ENCODE measurements at places on chromosomes 5 and 9. TPM values are rescaled to one million over a fixed set of nuclear protein-coding genes. Genes with fewer than 3 reads are reported as not detected.

GRCh38 chr9:37801287-37801850 is 772 bp downstream of the DCAF10 start:
- peaks cover 15% of the 10 kb centered on the region for H3K36me3 ChIP-seq
- peak overlapping the region; percentile 94 for H3K4me3 ChIP-seq
- H3K27me3 ChIP-seq, result no peaks in the 10 kb centered on the region
- H3K4me1 ChIP-seq, result peaks cover 45% of the 10 kb centered on the region

Gene PCDHB9
- not detected for total RNA-seq

DNA sequence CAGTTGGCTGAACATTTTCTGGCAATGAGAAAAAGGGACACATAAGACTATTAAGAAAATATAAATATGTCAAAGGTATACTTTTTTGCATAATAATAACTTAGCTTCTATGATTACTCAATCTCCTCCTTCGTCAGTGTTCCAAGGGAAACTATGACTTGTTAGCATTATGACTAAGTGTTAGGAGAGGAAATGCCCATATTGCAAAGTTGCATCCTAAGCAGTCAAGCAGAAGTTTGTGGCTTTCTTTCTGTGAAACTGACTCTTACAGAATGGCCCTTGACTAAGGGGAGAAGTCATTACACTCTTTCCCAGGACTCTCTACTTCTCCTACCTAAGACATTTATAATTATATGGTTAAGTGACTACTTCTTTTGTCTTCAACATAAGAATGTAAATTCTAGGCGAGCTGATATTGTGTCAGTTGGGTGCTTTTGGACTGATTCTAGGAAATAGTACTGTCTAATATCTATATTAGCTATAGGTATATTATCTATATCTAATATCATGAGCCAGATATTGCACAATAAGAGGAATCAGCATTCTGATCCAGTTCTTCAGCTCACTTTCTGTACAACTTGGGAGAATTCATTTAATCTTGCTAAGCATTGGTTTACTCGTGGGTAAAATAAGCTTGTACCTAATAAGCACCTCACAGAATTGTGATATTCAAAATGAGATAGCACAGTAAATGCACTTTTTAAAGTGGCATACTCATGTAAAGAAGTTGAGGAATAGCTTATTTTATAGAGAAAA is 16.4 kb upstream of the SPINK6 start:
- no peak overlapping the region for H3K27ac ChIP-seq
- no peak for DNase-seq
- peaks cover 4% of the 10 kb centered on the region for H3K4me1 ChIP-seq
- peaks cover 6% of the 10 kb centered on the region for H3K27me3 ChIP-seq
- H3K36me3 ChIP-seq, result no peaks in the 10 kb centered on the region
- H3K4me3 ChIP-seq, result no peak overlapping the region

GRCh38 chr9:127644943-127645342 is 32.9 kb downstream of the STXBP1 start:
- no peak overlapping the region for H3K27ac ChIP-seq
- peaks cover 10% of the 10 kb centered on the region for H3K27me3 ChIP-seq
- no peak for DNase-seq
- no peak overlapping the region for H3K4me3 ChIP-seq
- H3K4me1 ChIP-seq, result no peaks in the 10 kb centered on the region
- no peaks in the 10 kb centered on the region for H3K36me3 ChIP-seq

Gene PCDHB7
- not detected for total RNA-seq

Measured in activated CD4-positive, alpha-beta T cell treated with anti-CD3 and anti-CD28 coated beads, Interleukin-2, amount 10 ng/mL, durations not matched to agents 7 days and 5 days (primary cell).